ENCODE measurements at places on chromosomes 4 and X.

DNA sequence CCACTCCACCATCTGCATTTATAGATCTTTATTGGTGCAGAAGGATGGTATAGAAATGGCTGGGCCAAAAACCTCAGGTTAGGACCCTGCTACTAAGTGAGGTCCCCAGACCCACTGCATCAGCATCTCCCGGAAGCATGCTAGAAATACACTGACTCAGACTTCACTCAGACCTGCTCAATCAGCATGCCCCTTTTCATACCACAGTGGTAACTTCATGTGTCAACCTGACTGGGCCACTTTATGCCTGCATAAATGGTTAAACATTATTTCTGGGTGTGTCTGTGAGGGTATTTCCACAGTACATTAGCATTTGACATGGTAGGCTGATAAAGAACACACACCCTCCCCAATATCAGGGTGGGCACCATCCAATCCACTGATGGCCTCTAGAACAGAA is 118.6 kb upstream of the VCX3B start:
- DNase-seq, result no peak

GRCh38 chr4:127214931-127215330 is 417.8 kb upstream of the INTU start:
- DNase-seq, result no peak

- DNase-seq, result no peak
Observed at GRCh38 chr4:150126864-150127203, 48.6 kb downstream of the DCLK2 start.

DNA sequence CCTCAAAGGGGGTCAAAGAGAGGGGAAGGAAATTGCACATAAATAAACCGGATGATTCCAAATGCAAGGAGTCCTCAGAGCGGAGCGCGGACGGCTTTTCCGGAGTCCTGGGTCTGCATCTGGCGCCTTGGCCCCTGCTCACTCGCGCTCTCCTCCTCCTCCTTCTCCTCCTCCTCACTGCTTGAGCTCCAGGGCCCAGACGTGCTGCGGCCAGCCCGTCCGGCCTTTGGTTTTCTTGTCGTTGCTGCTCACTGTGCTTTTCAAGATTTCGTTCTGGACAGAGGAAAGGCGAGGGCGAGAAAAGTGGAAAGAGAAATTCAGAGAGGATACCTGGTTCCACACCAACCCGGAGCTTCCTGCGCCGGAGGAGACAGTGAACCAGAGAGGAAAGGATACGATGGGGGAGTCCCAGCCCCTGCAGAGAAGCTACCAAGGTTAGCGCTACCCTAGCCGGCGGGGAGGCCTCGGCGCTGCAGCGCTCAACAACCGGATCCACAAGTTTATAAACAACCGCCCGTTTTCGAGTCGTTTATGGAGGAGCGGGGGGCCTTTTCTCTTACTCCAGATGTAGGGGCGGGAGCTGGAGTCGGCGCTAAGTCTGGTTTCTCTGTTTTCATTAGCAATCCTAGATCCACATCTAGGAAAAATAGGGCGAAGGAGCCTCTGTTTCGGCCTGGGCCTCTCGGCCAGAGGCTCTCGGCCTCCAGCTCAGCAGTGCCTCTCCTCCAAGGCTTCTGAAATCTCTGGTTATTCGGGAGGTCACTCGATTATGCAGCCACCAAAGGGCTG is 2.7 kb downstream of the HAND2 start:
- DNase-seq, result no peak

GRCh38 chrX:18574591-18574990 is 97.3 kb downstream of the RS1 start:
- no peak for DNase-seq

DNA sequence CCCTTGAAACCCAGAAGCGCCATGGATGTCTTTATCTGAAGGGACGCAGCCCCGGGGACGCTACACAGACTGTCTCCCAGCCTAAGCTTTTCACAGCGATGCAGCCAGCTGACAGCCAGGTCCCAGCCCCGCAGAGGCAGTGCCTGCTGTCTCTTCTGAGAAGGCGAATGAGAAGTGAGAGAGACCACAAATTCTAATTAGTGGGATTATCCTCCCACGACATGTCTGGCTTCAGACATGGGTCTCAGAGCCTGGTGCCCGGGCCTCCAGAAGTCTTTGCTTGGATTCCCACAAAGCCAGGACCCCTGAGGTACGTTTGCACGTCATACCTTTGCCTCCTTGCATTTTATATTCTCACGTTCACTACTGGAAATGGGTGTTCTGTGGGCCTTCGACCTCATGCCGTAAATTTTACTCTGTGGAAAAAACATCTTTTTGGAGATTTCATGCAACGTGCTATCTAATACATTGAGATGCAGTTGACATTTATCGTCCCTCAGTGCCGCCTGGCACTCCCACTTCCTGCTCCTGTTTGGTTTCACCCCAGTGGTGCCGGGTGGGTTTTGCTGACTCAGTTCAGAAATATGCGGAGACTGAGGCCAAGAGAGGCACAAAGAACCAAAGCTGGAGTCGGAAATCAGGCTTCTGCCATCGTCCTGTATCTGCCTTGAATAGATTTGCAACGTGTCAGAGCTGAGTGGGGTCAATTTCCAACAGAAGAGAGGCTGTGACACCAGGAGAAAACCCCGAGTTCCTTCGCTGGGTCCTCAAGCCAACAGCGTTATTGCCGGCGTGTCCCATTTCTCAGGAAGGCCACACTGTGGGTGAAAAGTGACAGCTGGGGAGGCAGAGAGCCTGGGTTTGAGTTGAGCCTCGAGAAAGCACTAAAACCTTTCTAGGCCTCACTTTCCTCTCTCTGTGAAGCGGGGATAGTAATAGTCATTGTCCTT is 114.4 kb downstream of the STK32B start:
- DNase-seq, result no peak

DNA sequence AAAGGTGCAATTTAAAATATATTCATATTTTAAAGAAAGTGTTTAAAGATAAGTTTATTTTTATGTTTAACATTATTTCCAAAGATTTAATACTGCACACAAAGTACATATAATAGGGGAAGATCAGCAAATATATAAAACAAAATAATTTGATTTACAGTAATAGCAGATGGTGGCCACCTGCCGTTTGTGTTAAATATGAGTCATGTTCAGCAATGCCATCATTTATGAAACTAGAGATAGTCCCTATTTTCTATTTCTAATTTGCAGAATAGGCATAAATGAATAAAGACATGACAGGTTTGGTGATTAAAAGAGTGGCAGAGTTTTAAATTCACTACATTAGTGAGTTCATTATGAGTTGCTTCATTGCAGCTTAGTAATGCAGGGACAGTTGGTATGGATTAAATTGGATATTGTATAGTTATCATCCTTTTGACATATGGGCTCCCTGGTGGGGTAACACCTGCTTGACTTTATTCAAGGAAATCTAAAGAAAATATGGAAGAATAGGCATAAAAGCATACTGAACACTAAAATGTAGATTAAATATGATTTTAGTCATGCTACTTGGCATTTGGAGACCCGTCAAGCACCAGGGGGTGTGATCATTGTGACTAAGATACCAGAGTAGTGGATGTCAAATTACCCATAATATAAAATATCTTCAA is 78.8 kb upstream of the BANK1 start:
- DNase-seq, result no peak

GRCh38 chr4:182697094-182697493 is 220.1 kb downstream of the DCTD start:
- DNase-seq, result no peak

DNA sequence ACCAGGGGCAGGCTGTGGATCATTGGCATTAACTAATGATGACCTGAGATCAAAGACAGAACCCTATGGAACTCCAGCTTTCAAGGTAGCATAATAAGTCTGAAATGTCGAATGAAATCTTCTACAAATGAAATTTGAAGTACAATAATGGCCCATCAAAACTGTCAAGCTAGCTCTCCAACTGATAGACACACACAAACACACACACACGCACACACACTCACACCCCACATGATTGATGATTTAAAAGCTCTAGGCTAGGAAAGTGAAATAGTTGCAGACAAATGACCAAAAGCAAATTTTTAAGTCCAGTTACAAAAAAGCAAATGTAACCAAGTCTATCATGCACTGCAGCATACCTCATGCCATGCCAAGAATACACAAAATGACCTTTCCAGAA is 655.7 kb downstream of the C4orf33 start:
- DNase-seq, result no peak

GRCh38 chrX:133306316-133306715 is 88.2 kb upstream of the TFDP3 start:
- no peak for DNase-seq

DNA sequence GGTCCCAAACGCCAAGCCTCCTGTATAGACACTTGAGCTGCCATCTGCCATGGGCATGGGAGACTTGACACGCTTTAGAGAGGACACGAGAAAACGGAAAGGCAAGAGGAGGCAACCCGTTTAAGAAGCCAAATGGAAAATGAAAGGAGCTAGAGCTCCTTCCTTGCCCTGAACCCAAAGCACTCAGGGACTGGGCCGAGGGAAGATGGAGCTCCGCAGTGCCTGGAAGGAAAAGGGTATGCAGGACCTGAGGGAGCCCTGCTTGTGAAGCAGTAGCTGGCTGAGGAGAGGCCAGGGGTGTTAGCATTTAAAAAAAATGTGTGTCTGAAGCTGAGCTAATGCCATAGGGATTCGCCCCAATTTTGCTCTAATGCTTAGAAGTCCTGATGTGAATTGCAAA is 15.1 kb downstream of the MCF2 start:
- no peak for DNase-seq

DNA sequence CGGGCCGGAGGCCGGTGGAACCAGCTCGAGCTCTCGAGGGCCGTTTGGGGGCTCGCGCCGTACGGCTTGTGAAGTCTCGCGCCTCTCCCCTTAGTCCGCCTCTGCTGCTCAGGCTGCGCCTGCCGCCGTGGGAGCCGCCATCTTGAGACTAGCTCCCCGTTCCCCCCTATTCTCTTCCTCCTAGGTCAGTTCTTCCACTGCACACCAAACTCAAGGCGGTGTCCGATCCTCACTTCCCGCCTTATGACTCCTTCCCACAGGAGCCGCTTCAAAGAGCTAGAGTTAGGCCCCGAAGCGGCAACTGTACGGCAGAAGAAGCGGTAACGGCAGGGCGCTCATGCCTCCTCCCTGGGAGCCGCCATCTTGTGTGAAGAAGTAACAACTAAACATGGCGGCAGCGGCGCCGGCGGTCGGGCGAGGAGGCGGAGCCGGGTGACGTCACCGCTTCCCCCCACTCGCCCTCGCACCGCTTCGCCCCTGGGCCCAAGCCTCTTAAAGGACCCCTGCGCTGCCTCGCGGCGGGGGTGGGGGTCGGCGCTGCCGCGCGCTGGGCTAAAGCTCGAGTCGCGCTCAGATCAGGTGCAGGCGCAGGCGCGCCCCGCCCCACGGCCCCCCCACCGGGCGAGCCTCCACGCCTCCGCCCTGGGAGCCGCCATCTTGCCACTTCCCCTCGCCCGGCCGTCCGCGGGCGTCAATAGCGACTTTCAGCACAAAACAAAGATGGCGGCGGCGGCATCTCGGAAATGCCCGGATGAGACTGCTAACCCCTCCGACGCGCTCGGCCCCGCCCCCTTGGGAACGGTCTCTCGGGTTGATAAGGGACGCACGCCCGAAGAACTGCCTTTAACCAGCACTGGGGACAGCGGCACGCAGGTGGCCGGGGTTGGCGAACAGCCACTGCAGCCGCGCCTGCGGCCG is at the start of gene HCFC1:
TSS of gene HCFC1 (minus strand) at position 369 of the 918 bp plus-strand sequence. CDS start 978 bp downstream, outside the sequence.
- peak; percentile 92 for DNase-seq

DNA sequence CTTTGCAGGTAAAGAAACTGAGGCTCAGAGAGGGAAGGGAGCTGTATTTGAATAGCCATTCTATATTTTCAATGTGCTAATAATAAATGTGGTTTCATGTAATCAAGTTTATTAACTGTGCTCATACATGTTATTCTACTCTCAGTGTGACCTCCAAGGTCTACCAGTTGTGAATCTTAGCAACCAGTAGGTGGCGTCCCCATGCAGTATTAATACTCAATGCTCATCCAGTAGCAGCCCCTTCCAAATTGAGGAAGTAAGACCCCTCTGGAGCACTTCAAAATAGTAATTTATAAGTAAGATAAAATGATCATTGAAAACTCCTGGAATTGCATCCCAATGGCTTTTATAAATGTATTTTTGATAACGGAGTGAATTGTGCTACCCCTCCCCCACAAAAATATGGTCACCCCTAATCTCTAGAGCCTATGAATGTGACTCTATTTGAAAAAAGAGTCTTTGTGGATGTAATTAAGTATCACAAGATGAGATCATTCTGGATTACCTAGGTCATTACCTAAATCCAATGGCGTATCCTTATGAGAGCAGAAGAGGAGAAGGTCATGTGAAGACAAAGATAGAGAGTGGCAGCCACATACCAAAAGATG is 20.4 kb upstream of the SEPSECS start:
- peak; percentile 55 for DNase-seq

GRCh38 chr4:122783301-122784215 is 43.1 kb upstream of the FGF2 start:
- DNase-seq, result no peak

DNA sequence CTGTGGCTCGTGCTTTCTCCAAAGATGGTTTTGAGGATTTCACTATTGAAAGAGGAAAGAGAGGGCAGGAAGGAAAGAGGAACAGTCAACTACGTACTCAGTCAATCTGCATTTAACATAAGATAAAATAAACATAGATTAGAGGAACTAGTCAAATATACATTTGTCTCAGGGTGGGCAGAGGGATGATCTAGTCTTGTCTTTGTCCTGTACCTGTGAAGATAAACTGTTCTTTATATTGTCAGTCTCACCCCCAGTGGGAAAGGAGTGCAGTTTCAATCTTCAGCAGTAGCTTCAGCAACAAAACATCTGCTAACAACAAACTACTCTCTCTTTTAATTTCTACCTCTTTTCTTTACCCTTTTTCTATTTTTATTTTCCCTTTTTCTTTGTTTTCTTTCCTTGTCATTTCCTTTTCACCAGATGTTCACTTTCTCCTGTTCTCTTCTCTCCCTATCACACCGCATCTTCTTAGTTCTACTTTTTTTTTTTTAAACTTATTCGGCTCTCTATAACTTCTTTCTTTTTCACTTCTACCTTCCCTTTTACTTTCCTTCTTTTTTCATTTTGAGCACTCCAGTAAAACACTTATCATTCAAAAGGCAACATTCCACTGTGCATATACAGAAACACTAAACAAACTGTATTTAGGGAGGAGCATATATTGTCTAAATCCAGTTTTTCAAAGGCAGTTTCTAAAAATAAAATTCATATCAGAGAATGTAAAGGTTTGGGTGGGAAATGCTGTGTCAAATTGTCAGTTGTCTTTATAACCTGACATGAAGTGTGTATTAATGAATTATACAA is 51.4 kb upstream of the GUCY1A1 start:
- DNase-seq, result no peak

DNA sequence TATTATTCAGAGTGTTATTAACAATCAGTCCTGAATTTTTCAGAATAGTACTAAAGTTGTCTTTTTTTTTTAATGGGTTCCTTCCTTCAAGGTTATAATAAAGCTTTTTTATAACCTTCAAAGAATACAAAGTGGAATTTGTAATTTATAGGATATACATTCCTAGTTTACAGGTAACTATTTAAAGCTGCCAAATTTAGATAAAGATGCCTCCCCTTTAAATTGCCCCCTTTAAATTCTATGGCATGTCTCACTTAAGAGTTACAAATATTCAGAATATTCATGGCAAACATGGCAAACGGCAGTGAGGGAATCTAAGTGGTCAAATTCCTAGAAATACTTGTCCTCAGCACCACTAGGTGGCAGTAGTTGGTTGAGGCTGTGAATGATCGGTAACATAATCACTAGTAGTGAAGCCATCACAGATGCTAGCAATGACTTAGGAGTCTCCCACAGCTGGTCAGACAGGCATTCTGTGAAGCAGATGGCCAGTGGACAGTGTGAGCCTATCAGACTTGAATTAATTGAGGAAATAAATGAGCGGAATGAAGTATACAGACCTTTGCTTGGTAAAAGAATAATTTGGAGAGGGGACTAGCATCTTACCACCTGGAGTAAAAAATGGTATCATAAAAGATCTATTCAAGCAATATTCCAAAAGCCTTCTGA is 86.4 kb downstream of the CBR4 start:
- DNase-seq, result peak; percentile 62

Measured in RPMI8226 (cell line).